T-cell (primary cell): ENCODE measurements at places on chromosomes 7 and 10.

DNA sequence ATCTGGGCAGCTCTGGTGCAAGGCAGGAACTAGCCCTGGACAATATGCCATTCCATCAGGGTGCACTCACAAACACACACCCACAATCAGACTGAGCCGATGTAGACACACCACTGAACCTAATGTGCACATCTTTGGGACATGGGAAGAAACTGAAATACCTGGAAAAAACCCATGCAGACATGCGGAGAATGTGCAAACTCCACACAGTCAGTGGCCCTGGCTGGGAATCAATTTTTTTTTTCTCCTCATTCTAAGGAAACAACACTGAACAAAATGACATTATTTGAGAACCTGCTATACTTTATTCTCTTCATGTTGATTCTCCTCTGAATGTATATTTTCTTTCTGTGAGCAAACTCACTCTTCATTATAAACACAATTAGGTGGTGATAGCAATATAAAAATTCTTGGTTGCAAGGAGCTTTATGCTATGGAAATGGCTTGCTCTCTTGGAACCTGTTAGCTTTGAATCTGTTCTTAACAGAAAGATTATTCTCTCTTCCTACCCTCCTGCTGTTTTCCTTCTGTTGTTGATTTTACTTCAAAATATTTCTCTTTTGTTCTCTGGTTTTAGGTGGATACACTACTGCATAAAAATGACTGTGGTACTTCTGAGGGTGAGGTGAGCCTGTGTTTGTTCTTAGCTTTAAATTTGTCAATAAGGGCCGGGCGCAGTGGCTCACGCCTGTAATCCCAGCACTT lies 33.0 kb upstream of the MICU1 start:
- DNase-seq: no peak

DNA sequence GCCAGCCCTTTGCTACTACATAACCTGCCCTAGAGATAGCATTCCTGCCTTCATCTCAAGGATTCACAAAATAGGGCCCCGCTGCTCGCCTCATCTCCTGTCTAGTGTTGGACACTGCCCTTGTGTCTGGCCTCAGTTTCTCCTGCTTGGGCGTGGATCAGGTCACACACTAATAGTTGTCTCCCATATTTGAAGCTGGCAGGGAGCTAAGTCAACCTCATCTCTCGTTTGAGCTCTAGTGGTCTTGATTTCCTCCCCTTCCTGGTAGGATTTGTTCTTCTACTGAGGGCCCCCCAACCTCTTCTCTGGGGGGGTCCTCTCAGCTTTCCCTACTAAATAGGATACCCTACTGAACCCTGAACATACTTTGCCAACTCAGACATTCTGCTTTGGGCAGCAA lies 42.2 kb downstream of the ADCYAP1R1 start:
- no peak for DNase-seq

- DNase-seq: no peak
Observed at GRCh38 chr10:101939008-101939648, 95.5 kb upstream of the KCNIP2 start.

DNA sequence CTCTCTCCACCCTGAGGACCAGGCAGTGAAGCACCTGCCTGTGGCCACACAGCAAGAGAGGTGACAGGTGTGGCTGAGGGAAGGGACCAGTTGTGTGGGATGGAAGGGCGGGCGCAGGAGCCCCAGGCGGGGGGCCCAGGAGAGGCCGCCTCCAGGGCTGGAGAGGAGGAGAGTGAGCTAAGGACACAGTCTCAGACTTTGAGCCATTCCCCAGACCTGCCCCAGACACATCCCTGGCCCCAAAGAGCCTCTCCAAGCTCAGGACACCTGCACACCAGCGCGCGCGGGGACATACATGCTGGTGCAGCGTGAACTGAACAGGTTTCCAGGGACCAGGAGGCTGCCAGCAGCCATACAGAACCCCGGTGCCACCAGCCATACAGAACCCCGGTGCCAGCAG lies 237.3 kb downstream of the MAD1L1 start:
- no peak for DNase-seq

- DNase-seq: no peak
Observed at GRCh38 chr10:66591865-66592264, 334.0 kb upstream of the LRRTM3 start.

DNA sequence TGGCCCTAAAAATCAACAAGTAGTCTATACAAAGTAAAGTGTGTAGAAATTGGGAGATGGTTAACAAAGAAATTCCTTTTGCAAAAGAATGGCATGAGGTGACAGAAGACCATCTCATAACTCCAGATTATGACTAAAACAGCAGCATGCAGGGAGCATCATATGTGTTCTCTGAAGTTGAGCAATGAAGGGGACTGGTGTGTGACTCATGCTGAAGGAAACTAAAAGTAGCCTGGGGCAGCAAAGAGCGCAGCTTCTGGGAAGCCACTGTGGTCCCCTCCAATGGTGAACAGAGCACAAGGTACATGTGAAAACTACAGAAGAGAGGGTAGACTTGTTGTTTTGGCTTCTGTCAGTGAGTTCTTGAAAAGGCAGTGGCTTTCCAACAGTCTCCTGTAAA lies 133.4 kb downstream of the MACC1 start:
- no peak for DNase-seq

- no peak for DNase-seq
Observed at GRCh38 chr10:124465003-124465776, 3.6 kb downstream of the LHPP start.

DNA sequence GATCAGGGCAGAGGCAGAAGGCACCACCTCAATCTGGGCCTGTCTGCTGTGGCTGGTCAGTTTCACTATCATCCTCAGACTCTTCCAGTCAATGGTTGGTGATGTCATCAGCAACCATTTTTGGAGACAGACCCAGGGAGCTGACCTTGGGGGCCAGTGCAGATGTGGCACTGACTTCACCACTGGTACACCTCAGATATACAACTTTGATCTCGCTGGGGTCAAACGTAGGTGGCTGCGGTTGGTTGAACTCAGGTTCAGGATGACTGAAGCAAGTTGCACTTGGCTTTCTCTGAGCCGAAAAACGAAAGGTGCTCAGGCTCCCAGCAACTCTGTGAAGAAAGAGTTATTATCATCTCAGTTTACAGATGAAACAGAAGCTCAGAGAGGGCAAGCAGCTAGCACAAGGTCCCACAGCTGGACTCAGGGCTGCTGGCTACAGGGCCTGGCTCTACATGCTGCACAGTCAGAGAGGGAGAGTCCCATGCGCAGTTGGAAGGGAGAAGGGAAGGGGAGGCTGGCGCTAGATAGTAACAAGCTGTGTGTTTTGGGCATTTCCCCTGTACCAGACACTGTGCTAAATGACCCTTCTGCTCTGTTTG lies 27.2 kb downstream of the ANKRD16 start:
- DNase-seq: no peak

DNA sequence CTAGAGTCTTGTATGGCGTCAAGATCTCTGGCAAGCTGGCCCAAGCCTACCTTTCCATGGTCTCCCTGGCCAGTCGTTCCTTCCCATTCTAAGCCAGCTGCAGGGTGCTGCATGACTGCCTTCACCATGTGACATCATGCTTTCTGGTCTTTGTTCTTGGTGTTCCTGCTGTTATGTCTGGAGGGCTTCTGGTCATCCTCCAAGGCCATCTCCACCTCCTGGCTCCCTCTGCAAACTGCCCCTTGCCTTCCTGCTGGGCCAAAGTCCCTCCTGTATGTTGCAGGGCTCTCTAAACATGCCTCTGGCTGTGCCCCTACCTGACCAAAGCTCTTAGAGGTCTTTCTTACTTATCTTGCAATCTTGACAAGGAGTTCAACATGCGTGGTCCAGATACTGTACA lies 44.4 kb upstream of the SHH start:
- no peak for DNase-seq

- DNase-seq: no peak
Observed at GRCh38 chr10:96266118-96266770, 5.1 kb downstream of the BLNK start.

DNA sequence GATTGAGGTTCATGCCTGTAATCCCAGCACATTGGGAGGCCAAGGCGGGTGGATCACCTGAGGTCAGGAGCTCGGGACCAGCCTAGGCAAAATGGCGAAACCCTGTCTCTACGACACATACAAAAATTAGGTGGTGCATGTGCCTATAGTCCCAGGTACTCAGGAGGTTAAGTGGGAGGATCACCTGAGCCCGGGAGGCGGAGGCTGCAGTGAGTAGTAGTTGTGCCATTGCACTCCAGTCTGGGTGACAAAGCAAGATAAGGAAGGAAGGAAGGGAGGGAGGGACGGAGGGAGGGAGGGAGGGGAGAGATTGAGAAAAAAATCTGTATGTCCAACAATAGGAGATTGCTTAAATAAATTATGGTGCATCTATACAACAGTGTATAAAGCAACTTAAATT lies 13.2 kb downstream of the TLL2 start:
- no peak for DNase-seq

DNA sequence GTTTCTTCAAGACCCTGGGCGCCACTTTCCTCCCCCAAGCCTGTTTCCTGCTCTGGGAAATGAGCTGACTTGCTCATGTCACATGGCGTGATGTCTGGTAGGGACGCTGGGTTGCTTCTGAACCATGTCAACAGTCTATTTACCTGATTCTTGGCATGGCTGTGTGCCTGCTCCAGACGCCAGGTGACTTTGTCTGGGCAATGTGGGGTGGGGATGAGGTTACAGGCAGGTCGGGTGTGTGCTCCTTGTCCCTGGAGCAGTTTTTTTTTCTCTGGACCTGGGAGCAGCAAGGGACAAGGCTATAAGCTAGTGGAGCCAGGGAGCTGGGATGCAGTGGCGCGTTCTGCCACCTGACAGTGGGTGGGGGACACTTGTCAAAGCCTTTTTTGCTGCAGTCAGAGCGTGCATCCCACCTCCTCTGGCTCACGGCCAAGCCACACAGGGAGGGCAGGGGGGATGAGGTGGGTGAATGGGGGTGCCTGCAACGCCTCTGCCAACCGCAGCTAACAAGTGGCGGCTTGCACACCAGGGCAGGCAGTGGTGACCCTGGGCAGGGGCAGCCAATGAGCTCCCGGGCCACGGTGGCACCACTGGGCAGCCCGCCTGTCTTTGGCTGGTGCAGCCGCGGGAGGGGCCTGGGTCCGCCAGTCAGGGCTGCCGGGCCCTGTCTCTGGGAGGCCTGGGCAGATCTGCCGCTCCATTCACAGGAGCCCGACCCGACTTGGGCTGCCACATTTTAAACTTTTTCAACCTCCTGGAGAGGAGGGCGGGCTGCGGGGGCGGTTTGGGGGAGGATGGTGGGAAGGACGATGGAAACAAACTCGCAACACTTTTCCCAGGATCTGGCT lies 22.9 kb downstream of the DNAJB12 start:
- peak; percentile 65 for DNase-seq

GRCh38 chr10:36023939-36024338 lies 381.8 kb upstream of the FZD8 start:
- no peak for DNase-seq

- no peak for DNase-seq
Observed at GRCh38 chr10:71309919-71310318, 9.1 kb upstream of the SLC29A3 start.
